Osteoblast (primary cell): ENCODE measurements at places on chromosomes 4 and X. TPM values are rescaled to one million over a fixed set of nuclear protein-coding genes. Genes with fewer than 3 reads are reported as not detected.

Gene STPG2
- under 0.01 and 0.29 TPM in 2 replicates for total RNA-seq

Gene RASL11B
- under 0.01 TPM in 1 of 2 replicates, not detected in the other for total RNA-seq

Gene TSPAN6
- total RNA-seq: 37.3 and 38.0 TPM in 2 replicates

Gene SPANXN4
- total RNA-seq: not detected in 2 replicates

Gene STARD8
- total RNA-seq: 1.4 and 1.5 TPM in 2 replicates

GRCh38 chr4:36115312-36115711, 129.0 kb downstream of the ARAP2 start:
- no peak for DNase-seq

DNA sequence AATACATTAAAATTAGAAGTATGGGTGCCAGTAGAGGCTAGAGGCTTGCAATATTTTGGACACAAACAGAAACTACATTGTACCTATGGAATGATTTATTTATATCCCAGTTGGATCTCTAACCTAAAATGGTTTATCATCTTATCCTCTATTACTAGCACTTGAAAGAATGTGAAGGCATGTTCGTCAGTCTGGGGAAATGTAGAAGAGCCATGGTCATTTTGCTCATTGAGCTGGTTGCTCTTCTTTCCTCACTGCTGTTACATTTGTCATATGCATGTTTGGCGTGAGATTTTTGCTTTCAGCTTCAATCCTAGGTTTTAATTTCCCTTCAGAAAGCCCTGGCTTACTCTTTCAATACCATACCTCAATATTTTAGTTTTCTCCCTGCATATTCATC, 82.4 kb upstream of the MYOZ2 start:
- peak; percentile 17 for DNase-seq

- DNase-seq: no peak
Measured at GRCh38 chrX:148632444-148632843, 132.0 kb downstream of the AFF2 start.

DNA sequence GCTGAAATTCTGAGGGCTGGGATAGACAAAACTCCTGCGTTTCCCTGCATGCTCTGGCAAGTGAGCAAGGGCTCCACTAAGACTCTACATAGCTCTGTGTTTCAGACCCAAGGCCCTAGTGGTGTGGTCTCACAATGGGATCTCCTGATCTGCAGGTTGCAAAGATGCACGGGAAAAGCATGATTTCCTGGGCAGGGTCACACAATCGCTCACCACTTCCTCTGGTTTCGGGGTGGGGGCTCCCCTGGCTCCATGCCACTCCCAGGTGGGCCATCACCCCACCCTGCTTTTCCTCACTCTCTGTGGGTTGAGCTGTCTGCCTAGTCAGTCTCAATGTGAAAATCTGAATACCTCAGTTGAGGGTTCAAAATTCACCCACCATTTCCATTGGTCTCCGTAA, 111.5 kb downstream of the KLF8 start:
- no peak for DNase-seq

GRCh38 chrX:109840585-109840984, 107.5 kb upstream of the ACSL4 start:
- DNase-seq: peak; percentile 80

GRCh38 chrX:39642071-39642470, 455.7 kb downstream of the BCOR start:
- DNase-seq: no peak

GRCh38 chr4:121182296-121182695, 18.2 kb upstream of the TNIP3 start:
- no peak for DNase-seq

GRCh38 chr4:113809311-113809710, 47.8 kb upstream of the CAMK2D start:
- no peak for DNase-seq

- DNase-seq: no peak
Measured at GRCh38 chrX:47228550-47229270, 4.1 kb upstream of the USP11 start.

DNA sequence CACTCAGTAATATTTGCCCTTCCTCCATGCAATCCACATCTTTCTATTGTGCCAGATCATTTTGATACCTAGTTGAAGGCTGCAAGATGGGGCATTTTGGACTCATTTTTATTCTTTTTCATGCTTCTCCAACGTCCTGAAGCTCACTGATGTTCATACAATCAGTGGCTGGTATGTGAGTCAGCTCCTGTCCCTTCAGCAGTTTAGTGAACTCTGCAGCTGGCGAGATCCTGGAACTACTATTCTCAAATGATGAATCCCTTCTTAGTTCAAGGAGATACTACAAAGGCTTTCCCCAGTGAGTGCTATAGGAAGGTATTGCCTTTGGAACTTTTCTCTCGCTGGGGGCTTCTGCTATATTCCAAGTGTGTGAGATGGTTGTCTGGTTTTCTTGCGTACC, 9.6 kb upstream of the CCDC149 start:
- DNase-seq: no peak

- peak; percentile 90 for DNase-seq
Measured at GRCh38 chr4:88008122-88008742, 797 bp downstream of the PKD2 start.
